NCI-H2029 treated with DMSO at 0.1 percent for 48 hours (cell line): ENCODE measurements at places on chromosomes 5 and 9.

- no peak for DNase-seq
Measured at GRCh38 chr5:32642276-32643002, 57.1 kb downstream of the SUB1 start.

DNA sequence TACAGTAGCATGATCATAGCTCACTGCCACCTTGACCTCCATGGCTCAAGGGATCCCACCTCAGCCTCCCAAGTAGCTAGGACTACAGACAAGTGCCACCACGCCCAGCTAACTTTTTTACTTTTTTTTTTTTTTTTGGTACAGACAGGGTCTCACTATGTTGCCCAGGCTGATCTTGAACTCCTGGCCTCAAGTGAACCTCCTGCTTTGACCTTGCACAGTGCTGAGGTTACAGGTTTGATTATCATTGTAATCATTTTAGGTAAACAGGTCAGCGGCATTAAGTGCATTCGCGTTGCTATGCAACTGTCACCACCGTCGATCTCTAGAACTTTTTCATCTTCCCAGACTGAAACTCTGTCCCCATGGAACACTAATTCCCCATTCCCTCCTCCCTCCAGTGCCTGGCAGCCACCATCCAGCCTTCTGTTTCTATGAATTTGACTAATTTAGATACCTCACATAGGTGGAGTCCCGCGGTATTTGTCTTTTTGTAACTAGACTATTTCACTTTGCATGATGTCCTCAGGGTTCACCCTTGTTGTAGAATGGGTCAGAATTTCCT is 5.8 kb upstream of the CARD19 start:
- DNase-seq: no peak

DNA sequence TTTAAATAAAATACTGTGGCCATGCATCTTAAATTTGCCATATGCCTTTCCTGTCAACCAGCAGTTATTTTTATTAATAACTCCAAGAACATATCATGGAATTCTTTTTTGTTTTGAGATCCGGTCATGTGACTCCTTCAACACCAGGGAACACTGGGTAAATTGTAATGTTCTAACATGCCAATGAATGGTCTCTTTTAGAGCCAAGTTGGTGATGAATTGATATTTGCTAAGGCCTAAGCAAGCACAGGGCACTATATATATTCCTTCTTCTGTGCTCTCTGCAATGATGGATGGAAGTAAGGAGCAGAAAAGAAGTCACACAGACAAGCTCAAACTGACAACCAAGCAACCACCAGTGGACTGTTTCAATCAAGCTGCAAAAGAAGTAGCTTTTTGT is 124.0 kb downstream of the EFNA5 start:
- DNase-seq: no peak

GRCh38 chr9:132877458-132877823 is 643 bp downstream of the AK8 start:
- no peak for DNase-seq

DNA sequence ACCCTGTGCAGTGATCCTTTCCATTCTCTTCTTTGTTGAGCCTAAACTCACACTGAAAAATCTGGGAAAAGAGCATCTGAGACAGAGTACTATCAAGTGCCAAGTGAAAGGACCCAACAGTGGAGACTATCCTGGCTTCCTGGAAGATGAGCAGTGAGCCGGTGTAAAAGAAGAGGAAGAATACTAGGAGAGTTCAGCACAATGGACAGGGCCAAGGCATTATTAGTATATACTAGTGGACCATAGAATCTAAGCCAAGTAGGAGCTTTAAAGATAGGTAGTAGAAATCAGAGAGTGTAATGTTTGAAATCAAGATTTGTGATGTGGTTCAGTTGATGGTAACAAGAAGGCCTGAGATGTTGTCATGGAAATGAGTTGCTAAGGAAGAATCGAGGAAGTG is 140.8 kb downstream of the CAMK4 start:
- no peak for DNase-seq
